Activated T-cell treated with anti-CD3 and anti-CD28 coated beads, Interleukin-2, amount 50 U/mL, for 72 hours (primary cell): ENCODE measurements at places on chromosomes 3 and 15.

- no peak for DNase-seq
Observed at GRCh38 chr3:42735615-42736014, 33.0 kb upstream of the HHATL start.

DNA sequence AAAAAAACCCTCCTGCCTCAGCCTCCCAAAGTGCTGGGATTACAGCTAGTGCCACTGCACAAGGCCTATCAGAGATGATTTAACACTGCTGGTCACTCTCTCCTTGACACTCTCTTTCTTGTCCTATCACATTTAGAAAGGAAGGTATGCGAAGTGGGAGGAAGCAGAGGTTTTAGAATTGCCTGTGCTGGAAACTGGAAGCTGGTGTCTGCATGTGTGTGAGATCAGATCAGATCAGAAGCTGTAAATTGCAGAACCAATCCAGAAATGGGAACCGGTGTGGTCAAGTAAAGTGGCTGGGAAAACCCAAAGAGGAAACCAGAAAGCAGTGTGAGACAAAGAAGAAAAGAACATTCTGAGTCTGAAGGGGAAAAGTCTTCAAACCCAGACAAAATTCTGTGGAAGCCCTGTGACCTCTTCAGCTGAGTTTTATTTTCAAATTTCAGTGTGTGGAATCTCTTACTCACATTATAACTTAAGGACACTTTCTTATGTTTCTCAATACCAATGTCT is 2.8 kb downstream of the EFHB start:
- peak; percentile 64 for DNase-seq

DNA sequence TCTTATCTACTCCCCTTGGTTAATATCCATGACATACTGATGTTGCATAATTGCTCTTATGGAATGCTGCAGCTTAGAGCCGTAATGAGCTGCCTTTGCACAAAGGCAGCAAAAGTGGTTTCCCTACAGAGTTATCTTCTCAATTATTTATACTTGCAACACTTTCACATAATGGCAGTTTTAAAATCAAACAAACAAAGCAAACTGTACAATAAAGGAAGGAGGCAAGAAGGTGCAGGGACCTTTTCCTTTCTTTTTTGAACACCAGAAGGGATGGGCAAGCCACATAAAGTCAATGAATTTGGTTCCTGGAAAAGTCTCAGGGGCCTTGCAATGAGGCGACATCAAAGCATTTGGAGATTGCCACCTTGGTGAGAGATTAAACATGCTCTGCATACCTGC is 188.0 kb downstream of the MEIS2 start:
- DNase-seq = no peak

- no peak for DNase-seq
Observed at GRCh38 chr3:25782636-25782937, 656 bp downstream of the NGLY1 start.

- no peak for DNase-seq
Observed at GRCh38 chr3:61448378-61448777, 113.0 kb upstream of the PTPRG start.

DNA sequence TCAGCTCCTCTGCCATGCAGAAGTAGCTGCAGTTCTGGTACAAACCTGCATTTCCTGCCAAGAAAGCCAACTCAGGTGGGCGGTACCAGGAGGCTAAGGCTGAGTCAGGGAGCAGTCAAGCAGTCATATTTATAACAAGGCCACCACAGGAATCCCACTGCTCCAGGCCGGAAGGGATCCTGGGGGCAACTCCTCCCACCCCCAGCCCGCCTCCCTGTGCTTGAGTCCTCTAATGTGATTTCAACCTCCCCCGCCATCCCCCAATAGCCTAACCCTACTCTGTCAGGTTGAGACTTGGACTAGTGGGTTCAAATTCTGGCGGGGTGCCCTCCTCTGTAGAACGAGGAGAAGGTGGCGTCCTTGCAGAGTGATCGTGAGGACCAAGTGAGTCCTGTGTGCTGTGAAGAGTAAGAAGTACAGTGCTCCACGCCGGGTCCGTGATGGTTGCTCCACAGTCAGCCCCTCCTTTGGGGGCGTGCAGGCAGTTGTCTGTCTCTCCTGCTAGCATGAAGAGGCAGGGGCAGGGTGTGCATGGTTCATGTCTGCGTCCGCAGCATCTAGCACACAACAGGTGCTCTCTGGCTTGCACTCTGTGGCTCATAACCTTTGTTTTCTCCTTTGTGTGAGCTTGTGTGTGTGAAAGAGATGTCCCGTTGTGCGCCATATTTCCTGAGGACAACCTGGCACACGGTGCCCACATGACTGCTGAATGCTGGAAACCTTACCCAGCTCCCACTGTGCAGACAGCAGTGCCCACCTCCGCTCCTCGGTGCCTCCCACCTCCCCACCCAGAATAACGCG is 78.3 kb downstream of the SMAD6 start:
- no peak for DNase-seq

DNA sequence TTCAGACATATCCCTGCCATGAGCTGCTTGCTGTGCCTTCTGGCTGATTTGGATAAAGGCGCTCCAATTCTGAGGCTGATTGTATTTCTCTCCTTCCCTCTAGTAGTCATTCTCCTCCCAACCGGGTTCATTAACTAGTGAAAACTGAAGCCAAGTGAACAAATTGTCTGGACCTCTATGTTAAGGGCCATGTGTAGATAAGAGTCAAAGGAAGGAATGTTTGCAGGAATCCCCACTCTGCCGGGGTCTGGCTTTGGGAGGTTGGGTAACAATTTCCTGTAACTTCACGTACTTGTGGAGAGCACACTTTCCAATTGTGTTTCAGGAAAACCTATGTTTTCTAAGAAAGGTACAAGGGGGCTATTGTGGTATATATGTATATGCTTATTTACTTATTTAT is 38.2 kb upstream of the SUCLG2 start:
- no peak for DNase-seq

- DNase-seq = no peak
Observed at GRCh38 chr3:65927576-65927975, 111.1 kb downstream of the MAGI1 start.

GRCh38 chr3:56157693-56158362 is 310.4 kb downstream of the ERC2 start:
- no peak for DNase-seq

DNA sequence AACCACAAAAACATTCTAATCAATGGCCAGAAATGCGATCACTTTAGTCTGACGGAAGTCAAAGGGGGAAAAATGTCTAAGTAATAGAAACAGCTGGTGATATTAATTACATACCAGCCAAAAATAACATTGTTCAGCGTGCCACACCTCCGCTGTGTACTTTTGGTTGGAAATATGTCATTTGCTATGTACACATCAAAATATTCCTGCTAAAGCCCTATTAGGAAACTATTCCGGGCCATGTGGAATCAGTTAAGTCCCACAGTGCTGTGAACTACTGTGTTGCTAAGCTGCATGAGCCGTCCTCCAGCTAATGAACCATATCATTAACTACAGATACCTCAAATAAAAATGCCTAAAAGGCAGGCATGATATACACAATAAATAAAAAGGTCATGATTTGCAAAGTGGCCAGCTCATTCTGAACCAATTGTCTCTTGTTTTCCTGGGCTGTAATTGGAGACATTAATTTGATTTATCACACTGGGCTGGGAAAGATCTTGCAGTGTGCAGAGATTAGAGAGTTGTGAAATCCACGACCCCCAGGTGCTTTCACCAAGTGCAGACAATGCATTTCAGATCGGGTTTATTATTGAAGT is 200.5 kb upstream of the LRTM1 start:
- DNase-seq = no peak

- no peak for DNase-seq
Observed at GRCh38 chr15:69412274-69412673, 1.9 kb upstream of the KIF23 start.

DNA sequence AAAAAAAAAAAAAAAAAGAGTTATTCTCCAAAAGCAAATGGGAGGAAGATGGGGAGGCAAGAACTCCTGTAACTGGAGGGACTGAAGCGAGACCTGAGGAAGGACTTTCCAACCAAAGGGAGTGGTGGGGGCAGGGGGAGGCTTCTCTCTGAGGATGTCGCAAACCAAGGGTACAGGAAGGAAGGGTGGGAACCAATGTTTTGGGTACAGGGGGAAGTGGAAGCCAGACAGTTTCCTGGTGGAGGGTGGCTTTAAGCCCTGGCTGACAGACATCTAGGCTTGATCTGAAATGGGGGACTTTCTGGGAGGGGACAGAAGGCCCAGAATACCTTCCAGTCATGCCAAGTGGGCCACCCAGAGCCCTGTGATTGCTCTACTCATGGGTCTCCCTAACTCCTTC is 27.0 kb downstream of the VIPR1 start:
- DNase-seq = no peak

- DNase-seq = no peak
Observed at GRCh38 chr3:52809662-52810377, 15.2 kb downstream of the ITIH3 start.

DNA sequence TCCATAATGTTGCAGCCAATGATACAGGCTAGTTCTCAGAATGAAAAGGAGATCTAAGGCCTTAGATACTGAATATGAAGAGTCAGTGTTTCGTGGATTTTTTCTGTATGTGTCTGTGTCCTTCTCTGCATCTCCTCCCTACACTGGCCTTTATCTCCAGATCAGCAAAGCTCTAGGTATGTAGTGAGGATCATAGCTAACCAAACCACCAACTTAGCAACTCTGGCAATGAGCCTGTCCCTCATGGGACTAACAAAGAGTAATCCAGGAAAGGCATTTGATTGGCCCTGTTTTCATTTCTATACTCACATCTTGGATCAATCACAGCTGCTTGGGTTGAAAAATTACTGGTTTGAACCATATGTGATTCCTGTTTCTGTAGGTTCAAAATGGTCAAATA is 18.6 kb upstream of the CNTN3 start:
- DNase-seq = no peak

DNA sequence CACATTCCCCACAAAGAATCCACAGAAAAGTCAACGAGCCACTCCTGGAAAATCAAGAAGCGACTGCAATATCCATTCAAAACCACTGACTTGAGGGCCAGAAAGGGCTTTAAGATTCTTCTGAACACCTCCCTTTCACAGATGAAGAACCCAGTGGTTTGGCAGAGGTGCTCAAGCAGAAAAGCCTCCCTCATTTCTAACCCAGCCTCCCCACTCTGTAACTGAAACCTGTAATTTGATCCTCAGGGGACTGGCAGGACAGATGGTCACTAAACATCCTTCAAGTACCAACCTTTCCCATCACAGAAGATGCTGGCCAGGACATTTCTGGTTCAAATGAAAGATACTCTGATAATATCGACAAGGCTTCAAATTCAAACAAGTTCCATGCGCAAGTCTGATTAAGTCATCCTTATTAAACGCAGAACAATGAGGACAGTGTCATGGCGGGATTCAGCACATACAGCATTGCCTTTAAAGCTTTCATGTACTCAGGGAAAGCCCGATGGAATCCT is 5.5 kb downstream of the SEMA5B start:
- DNase-seq = no peak

DNA sequence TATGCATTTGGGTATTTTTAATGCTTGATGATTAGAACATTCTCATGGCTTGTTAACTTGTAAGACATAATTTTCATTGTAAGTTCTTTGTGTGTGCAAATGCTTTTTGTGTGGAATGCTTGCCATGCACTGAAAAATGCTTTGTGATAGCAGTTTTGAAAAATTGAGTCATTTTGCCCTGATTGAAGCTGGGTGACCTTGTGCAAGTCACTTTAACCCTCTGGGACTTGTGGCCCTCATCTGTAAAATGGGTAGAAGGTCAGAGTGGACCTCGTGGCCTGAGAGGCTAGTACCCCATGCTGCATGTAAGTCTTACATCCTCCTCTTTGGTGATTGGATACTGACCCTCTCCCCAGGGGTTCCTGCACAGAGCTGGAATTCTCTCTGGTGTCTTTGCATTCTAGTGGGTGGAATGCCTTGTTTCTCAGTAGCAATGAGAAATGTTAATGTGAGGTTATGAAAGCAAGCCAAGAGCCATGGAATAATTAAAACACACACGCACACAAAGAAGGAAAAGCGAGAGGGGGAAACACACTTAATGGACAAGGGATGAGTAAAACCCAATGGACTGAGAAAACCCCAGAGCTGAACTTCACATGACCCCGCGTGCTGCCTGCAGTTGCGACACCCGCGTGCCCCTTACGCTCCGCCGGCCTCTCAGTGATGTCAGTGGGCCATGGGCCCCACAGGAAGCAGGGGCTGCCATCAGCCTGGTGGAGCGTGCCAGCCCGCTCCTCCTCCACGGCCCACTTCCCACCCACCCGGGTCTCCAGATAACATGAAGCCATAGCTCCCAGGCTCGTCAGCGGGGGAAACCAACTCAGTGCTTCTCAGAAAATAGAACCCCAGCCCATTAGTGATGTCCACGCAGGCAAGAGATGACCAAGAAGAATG is 44.0 kb downstream of the SMAD3 start:
- DNase-seq = no peak

DNA sequence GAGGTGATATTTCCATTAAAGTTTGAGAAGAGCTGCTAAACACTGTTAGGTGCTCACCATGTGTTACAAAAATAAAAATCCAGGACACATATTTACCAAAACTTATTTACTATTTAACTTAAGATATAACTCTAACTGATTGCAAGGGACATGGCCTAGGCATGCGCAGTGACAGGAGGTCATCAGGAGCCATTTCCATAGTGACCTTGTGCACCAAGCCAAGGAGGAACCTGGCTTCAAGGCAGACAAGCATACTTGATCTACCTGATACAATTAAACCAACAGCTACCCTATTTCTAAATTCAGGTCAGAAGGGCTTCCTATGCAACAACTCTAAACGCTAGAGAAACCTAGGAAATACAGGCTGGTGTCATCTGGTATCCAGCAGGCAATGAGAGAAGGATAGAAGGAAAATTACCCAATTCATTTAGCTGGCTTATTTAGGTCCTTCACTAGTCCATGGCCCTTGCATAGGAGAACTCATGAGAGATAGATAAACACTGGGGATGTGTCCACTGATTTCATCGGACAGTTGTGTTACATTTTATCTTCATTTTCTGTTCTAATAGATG is 134.4 kb downstream of the FOXB1 start:
- DNase-seq = no peak

- peak; percentile 68 for DNase-seq
Observed at GRCh38 chr15:44712346-44713005, 1.2 kb downstream of the B2M start.

- no peak for DNase-seq
Observed at GRCh38 chr3:87044409-87044808, 53.5 kb upstream of the VGLL3 start.

DNA sequence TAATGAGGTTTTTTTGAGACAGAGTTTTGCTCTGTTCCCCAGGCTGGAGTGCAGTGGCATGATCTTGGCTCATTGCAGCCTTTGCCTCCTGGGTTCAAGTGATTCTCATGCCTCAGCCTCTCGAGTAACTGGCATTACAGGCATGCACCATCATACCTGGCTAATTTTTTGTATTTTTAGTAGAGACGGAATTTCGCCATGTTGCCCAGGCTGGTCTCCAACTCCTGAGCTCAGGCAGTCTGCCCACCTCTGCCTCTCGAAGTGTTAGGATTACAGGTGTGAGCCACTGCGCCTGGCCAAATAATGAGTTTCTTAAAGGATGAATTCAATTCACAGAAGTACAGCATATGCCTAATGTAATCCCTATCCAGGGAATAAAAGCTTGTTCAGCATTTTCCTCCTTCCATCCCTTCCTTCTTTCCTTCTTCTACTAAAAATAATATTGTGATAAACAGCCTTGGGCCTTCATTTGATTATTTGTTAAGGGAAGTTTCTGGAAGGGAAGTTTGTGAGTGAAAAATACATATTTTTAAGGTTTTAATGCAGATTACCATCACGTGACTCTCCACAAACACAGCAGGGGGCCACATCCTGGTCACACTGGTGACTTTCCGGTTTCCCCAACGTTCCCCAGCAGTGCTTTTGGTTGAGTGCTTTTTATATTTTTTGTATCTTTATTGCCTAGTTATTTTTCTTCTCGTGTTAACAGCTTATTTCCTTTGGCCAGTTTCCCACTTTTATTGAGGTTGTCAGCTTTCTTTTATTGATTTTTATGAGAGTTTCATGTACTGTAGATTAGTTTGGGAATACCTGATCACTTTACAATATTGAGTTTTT is 116.8 kb downstream of the USP13 start:
- DNase-seq = no peak
